ENCODE measurements at places on chromosomes 12 and 14.

- no peak for DNase-seq
Observed at GRCh38 chr14:69355607-69356281, 42.4 kb downstream of the ERH start.

- DNase-seq, result peak; percentile 68
Observed at GRCh38 chr12:107891967-107892366, 117.5 kb downstream of the ASCL4 start.

DNA sequence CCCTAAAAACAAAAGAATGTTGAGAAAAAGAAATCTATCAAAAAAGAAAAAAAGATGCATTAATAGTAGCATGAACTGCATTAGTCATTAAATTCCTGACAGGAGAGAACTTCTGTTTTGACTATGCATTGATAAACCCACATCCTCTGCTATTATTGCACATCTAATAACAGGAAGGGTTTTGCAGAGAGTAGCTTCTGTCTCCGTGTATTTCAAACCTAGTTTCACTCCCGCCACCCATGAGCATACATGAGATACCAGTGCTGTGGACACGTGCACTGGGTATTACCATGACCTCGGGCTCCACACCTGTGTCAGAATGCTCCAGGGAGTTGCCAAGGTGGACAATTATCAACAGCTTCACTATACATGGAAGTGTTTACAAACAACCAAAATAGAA lies 449.1 kb upstream of the SOX5 start:
- DNase-seq, result peak; percentile 7

GRCh38 chr12:49340095-49340870 lies 3.3 kb upstream of the C1QL4 start:
- no peak for DNase-seq

- DNase-seq, result no peak
Observed at GRCh38 chr12:92933606-92934005, 4.5 kb upstream of the EEA1 start.

GRCh38 chr12:93536111-93536765 lies 36.2 kb upstream of the SOCS2 start:
- DNase-seq, result no peak

DNA sequence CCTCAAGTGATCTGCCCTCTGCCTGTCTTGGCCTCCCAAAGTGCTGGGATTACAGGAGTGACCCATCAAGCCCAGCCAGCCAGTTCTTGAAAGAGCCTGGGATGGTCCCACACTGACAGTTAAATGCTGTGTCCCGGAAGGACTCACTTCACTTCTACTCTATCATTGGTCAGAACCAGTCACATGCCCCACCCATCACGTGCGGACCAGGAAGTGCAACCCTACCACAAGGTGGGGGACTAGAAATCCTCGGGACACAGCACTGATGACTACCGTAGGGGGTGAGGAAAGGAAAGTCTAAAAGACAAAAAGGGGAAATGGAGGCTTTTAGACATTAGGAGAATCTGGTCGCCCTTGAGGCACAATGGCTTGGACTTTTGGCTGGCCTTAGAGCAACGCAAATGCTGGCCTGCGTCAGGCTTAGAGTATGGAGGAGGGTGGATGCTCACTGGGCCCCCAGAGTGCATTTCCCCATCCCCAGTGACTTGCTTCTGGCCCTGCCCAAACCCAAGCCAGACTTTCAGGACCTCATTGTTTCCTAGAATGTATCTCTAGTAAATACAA lies 207.7 kb downstream of the TTC8 start:
- no peak for DNase-seq
